T-helper 22 cell (primary cell): ENCODE measurements at places on chromosomes 3 and 15.

DNA sequence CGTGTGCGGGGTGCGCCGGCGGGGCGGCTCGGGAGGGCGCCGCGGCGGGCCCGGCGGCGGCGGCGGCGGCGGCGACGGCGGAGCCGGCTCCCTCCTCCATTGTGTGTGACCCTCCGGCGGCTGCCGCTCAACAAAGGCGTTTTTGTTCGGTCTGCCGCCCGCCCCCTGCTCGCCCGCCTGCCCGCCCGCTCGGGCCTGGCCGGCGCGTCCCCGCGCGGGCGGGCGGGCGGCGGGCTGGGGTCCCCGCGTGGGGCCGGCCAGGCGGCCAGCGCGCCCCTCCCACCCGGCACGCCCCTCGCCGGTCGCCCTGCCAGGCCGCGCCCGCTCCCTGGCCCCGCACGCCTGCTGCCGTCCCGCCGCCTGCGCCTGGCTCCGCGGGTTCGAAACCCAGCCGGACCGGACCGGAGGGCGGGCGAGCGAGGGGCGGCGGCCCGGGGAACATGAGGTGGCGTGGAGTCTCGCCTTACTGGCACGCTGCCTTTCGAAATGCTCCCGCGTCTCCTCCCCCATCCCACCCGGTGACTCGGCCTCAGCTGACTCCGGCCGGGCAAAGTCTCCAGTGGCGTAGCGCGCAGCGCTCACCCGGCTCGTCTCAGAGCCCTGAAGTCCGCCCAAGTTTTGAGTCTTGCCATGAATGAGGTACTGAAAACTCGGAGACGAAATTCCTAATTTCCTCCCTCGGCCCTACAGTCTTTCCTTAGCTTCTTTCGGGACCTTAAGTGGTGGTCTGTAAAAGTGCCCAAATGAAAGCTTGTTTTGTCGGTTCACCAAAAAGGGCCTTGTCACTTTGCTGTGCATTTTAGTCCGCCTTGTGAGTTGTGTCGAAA is 588 bp downstream of the MAPK6 start:
- peak; percentile 49 for DNase-seq

GRCh38 chr15:72824781-72825180 is 41.2 kb upstream of the ADPGK start:
- no peak for DNase-seq

GRCh38 chr3:189954733-189955665 is 165.7 kb downstream of the P3H2 start:
- DNase-seq: no peak

DNA sequence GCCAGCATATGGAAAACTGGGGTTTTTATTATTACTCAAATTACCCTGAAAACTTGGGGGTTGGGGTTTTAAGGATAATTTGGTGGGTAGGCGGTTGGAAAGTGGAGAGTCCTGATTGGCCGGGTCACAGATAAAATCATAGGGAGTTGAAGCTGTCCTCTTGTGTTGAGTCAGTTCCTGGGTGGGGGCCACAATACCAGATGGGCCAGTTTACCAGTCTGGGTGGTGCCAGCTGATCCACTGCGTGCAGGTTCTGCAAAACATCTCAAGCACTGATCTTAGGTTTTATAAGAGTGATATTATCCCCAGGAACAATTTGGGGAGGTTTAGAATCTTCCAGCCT is 4.9 kb upstream of the ZNF662 start:
- no peak for DNase-seq

DNA sequence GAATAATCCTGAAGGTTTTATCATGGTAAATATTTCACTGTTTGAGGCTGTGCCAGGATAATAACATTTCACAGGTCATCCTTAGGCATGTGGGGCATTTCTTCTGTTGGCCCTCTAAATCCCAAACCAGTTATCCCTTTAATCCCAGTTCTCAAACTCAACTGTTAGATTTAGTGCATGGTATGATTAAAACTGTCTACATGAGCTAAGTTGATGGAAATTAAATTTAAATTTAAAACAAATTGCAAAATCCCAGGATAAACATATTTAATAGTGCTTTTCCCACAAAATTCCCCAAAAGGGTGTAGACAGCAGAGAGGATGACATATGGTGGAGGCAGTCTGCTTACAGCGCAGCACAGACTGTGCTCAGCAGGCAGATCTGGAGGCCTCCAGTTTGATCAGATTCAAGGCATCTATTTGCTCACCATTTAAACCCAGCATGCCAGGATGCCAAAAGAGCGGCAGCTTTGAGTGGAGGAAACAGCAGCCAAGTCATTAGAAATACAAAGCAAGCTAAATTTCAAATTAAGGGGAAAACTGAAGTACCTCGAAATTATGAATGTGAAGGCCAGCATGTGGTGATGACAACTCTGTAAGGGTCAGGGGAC is 325.8 kb downstream of the KCNH8 start:
- DNase-seq: no peak

- DNase-seq: no peak
These were observed 121.1 kb downstream of the ADAM10 start for GRCh38 chr15:58628206-58628947.

GRCh38 chr15:84721371-84721770 is 5.4 kb upstream of the SEC11A start:
- DNase-seq: no peak

- no peak for DNase-seq
These were observed 260.7 kb downstream of the ULK4 start for GRCh38 chr3:41701191-41701698.

DNA sequence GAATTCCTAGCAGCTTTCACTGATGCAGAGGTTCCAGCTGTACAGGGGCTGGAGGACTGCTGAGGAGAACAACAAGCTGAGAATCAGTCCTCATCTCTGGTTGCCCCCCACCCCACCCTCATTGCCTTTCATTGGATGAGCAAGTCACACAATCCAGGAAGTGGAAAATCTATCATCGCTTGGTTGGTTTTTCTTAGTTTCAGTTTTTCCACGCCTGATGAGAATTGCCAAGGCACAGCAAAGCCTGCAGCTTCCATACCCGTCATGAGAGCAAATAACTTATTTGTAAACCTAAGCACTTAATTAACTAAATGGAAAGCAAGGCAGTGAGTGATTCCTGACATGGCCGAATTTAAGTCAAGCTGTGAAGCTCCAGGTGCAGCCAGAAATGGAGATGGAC is 21.4 kb upstream of the LIPC start:
- DNase-seq: no peak

GRCh38 chr3:71536376-71536965 is 47.1 kb downstream of the FOXP1 start:
- no peak for DNase-seq

DNA sequence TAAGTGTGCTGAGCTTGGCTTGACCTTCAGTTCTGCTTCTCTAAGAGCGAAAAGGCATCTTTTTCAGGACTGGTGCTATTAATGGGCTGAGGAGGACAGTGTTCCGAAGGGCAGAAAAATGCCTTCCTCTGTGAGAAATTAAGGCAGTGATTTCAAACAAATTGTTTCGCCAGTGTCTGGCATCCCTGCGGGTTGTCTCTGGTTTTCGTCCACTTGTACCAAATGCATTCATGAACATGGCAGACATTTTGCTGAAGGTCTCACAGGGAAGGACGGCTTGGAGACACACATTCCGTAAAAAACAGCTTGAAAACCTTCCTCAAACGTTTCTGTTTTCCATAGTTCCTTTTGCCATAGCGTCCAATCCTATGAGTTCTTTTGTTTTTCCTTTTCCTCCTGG is 57.1 kb downstream of the CEMIP start:
- no peak for DNase-seq

DNA sequence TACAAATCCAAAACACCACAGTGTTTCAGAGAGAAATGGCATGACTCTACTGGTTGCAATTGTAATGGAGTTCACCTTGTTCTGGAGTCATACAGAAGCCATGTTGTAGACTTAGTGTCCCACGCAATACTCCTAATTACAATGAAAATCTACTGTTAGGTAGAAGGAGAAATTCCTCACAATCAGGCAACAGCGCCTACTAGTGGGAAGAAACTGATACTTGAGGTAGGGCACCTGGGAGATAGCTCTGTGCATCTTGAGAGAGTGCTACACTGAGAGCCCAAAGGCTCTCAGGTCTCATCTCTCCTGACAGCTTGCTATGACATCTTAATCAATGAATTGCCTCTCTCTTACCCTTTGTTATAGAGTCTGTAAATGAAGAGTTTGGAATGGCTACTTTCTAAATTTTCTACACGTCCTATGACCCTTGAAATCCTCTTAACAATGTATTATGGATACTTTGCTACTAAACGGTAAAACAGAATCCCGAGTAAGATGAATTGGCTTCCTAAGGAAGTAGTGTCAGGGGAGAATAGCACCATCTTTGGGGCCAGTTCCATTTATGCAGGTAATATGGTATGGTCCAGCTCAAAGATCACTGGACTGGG is 422.7 kb upstream of the TPRG1 start:
- DNase-seq: peak; percentile 3

- no peak for DNase-seq
These were observed 38.4 kb upstream of the TUSC7 start for GRCh38 chr3:116671151-116671550.

DNA sequence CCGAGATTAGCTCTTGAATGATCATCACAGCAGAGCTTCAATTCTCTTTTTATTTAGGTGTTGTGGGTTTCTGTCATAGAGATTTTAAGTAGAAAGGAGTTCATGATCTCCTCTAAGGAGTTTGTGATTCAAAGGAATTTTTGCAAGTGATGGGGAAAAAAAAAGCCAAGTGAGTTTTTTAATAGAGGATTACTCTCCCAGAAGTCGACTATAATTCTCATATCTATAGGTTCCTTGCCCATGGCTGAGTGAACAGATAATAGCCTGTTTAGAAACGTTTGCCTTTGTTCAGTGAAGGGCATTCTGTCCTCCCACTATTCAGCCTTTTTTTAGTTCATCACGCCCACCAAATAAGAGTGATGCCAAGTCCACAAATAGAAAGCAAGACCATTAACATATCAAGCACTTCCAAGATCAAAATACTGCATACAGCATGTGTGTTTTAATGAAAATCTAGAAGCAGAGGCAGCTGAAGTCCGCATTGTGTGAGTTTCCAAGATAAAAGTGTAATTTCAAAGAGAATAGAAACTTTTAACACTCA is 398.4 kb upstream of the CNTN3 start:
- DNase-seq: no peak

GRCh38 chr3:58084166-58084565 is 75.9 kb downstream of the FLNB start:
- DNase-seq: no peak

DNA sequence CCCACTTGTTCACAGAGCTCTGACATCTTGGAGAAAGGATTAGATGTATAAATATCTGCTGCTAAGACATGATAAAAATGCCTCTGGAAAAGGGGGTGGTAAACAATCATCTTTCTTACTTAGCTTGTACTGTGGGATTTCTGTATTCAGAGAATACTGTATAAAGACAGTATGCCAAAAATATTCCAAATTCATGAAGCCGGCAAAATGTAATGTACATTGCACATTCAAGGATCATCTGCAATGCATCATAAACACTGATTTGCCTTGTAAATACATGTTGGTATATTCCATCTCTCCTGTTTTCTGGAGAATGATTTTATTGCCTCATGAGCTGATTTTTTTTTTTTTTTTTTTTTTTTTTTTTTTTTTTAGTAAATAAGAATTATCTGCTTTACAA is 355.3 kb downstream of the ROBO1 start:
- no peak for DNase-seq
